ENCODE measurements at places on chromosomes 7 and 10. TPM values are rescaled to one million over a fixed set of nuclear protein-coding genes. Genes with fewer than 3 reads are reported as not detected.

The FAM180A gene
- 1.7 TPM for total RNA-seq

The NUTM2E gene
- total RNA-seq, result 0.16 TPM

The C10orf95 gene
- 2.7 TPM for total RNA-seq

The GGCT gene
- 23.8 TPM for total RNA-seq

- no peaks in the 10 kb centered on the region for H3K36me3 ChIP-seq
- H3K4me3 ChIP-seq, result no peak overlapping the region
- H3K27me3 ChIP-seq, result no peaks in the 10 kb centered on the region
- no peak overlapping the region for H3K27ac ChIP-seq
- no peaks in the 10 kb centered on the region for H3K4me1 ChIP-seq
These were observed 97.2 kb upstream of the CARD11 start for GRCh38 chr7:3140834-3141233.

DNA sequence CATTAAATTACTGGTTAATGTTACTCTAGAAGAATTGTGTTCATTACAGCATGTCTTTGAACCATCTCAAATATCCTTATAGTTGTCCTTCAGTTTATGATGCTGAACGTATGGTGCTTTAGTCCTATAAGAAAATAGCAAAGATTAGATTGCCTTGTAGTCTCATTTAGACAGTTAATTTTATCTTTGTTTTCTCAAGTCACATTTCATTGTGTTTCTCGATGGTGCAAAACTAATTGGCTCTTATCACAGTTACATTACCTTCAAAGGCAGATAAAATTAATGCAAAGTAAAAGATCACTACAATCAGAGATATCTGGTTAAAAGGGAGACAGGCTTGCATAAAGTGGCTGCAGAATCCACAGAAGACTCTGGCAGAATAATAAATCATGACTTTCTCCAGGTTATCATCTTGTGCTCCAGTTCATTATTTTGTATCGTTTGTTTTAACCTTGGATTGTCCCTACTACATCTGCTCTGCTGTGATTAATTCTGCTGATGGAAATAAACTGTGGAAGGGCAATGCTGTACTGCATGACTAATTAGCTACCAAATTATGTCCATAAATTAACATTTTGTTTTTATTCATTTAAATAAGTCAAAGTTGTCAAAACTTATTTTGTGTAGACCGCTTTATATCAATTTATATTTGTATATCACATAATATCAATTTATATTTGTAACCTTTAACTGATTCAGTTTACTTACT lies 24.2 kb downstream of the PRPS1L1 start:
- no peaks in the 10 kb centered on the region for H3K4me1 ChIP-seq
- no peak overlapping the region for H3K4me3 ChIP-seq
- DNase-seq, result no peak
- H3K36me3 ChIP-seq, result no peaks in the 10 kb centered on the region
- H3K27me3 ChIP-seq, result no peaks in the 10 kb centered on the region

GRCh38 chr7:108448584-108449505 lies 7.4 kb downstream of the NRCAM start:
- H3K4me3 ChIP-seq, result no peak overlapping the region
- no peaks in the 10 kb centered on the region for H3K4me1 ChIP-seq
- H3K27me3 ChIP-seq, result no peaks in the 10 kb centered on the region
- H3K27ac ChIP-seq, result no peak overlapping the region
- no peak for DNase-seq

GRCh38 chr10:79349072-79349491 lies 1.8 kb downstream of the PPIF start:
- DNase-seq, result no peak
- no peak overlapping the region for H3K4me3 ChIP-seq
- no peak overlapping the region for H3K27ac ChIP-seq
- H3K27me3 ChIP-seq, result no peaks in the 10 kb centered on the region
- H3K4me1 ChIP-seq, result peaks cover 5% of the 10 kb centered on the region

- no peak overlapping the region for H3K4me3 ChIP-seq
- H3K36me3 ChIP-seq, result peaks cover 3% of the 10 kb centered on the region
- DNase-seq, result no peak
- no peaks in the 10 kb centered on the region for H3K4me1 ChIP-seq
- no peak overlapping the region for H3K27ac ChIP-seq
- no peaks in the 10 kb centered on the region for H3K27me3 ChIP-seq
These were observed 17.6 kb downstream of the SLC25A40 start for GRCh38 chr7:87858417-87859100.

DNA sequence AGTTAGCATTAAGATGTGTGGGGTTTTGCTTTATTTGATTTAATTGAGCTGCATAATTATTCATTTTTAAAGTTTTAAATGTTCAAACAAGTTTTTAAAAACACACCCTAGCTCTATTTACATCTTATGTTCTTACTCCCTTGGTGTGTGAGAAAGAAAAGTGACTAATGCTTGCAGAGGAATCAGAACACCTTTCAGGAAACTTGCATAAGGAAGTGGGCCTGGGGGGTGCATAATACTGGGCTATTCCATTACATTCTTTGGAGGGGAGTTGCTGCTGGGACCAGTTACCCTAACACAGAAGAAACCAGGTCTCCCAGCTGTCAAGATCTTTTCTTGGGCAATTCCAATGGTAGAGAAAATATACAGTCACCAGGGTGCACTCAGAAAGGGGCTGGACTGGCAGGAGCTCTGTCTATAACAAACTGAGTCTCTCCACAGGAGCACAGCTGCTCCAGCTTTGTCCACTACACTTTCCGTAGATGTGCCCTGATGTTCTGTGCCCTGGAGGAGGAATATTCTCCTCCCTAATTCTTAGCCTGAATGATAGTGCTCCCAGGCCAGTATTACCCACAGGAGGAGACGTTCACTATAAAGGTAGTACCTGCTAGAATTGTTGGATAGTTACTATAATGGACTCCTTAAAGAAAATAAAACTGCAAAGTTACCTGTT lies 304.2 kb downstream of the CDC14C start:
- H3K27ac ChIP-seq, result no peak overlapping the region
- H3K4me3 ChIP-seq, result no peak overlapping the region
- H3K4me1 ChIP-seq, result no peaks in the 10 kb centered on the region

GRCh38 chr10:20202337-20202736 lies 386.1 kb downstream of the PLXDC2 start:
- no peak for DNase-seq
- no peak overlapping the region for H3K27ac ChIP-seq
- H3K27me3 ChIP-seq, result no peaks in the 10 kb centered on the region
- H3K4me1 ChIP-seq, result no peaks in the 10 kb centered on the region
- no peak overlapping the region for H3K4me3 ChIP-seq

Data from kidney (tissue), 22 donors.